Frontal cortex (tissue), 4 donors: ENCODE measurements at places on chromosomes 16 and 17. TPM values are rescaled to one million over a fixed set of nuclear protein-coding genes. Genes with fewer than 3 reads are reported as not detected.

CCDC92B gene
- total RNA-seq = 1.2 TPM

PPP1R27 gene
- not detected for total RNA-seq

CCL7 gene
- total RNA-seq = not detected

CCL3 gene
- total RNA-seq = 2.0 TPM

HS3ST2 gene
- total RNA-seq = 4.1 TPM

TMIGD1 gene
- not detected for total RNA-seq

KRT9 gene
- not detected for total RNA-seq

HSD11B2 gene
- 0.41 TPM for total RNA-seq

GRIN2A gene
- total RNA-seq = 6.9 TPM

SLC38A8 gene
- total RNA-seq = not detected

HSF4 gene
- 3.7 TPM for total RNA-seq

CRISPLD2 gene
- 3.3 TPM for total RNA-seq

HOXB9 gene
- not detected for total RNA-seq

SP2 gene
- total RNA-seq = 0.82 TPM

KRTAP3-2 gene
- not detected for total RNA-seq

ADGRG3 gene
- total RNA-seq = not detected

UNC45B gene
- total RNA-seq = under 0.01 TPM

ACSM3 gene
- 1.6 TPM for total RNA-seq

RAMP2 gene
- total RNA-seq = 15.9 TPM
